ENCODE measurements at places on chromosomes 12 and 14.

DNA sequence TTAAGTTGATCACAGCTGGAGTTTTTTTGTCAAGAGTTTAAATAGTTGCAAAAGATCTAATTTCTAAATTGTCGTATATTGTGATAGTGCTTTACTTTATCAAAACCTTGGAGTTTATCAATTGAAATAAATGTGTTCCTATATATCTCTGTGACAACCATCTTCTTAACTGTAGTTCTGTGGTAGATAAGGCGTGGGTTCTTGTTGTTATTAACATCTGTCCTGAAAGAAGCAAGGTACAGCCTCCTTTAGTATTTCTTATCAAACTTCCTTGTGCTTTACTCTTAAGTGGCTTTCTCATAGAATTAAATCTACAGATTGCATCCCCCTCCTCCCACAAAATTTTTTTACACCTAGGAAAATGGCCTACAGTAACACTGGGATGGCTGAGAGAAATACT is 7.3 kb downstream of the SCYL2 start:
- DNase-seq, result no peak

GRCh38 chr14:26775765-26776563 is 178.1 kb upstream of the NOVA1 start:
- DNase-seq, result peak; percentile 61

DNA sequence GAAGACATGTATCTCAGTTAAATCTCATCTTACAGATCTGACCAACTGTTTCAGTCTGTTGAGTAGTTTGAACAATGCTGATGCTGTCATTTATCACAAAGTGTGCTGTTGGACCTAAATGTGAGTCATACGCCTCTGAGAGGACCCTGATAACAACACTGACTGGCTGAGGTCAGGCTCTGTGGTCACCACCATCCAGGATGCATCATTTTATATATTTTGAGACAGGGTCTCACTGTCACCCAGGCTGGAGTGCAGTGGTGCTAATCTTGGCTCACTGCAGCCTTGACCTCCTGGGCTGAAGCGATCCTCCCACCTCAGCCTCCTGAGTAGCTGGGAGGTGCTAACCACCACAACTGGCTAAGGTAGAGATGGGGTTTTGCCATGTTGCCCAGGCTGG is 181.0 kb upstream of the RGS6 start:
- no peak for DNase-seq

DNA sequence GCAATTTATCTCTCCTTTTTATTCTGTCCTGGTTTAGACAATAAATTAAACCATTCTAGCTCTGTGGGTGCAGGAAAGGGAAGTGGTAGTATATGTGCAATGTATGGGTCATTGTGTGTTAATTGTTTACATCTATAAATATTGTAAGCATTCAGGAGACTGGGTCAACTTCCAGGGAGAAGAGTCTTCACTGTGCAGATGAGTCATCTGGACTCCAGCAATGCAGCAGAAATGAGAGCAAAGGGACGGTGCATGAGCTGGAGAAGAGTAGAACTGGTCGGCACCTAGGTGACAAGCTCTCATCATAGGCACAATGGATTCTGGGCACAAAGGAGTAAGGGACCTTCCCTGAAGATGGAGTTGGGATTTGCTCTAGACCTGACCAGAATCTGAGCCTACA is 211.1 kb upstream of the DAAM1 start:
- DNase-seq, result no peak

GRCh38 chr14:84006643-84007155 is 1523.2 kb upstream of the FLRT2 start:
- no peak for DNase-seq

- DNase-seq, result no peak
Measured at GRCh38 chr14:99287269-99287942, 15.4 kb upstream of the BCL11B start.

DNA sequence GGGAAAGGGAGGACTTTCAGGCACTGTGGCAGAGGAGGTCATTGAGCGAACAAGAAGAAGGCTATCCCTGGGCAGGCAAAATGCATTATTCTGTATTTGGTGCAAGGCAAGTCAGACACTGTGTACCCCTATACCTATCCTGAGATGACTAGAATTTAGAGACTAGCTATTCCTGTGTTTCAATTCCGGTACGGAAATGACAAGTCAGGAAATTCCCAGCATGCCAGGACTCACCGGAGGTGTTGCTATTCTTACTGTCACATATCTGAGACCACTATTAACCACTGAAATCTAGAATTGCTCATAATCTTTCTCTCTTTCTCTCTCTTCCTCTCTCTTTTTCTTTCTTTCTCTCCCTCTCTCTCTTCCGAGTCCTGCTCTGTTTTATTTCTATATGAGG is 297.1 kb downstream of the PDZRN4 start:
- DNase-seq, result no peak

GRCh38 chr12:31203261-31203660 is 122.7 kb downstream of the SINHCAF start:
- DNase-seq, result no peak

DNA sequence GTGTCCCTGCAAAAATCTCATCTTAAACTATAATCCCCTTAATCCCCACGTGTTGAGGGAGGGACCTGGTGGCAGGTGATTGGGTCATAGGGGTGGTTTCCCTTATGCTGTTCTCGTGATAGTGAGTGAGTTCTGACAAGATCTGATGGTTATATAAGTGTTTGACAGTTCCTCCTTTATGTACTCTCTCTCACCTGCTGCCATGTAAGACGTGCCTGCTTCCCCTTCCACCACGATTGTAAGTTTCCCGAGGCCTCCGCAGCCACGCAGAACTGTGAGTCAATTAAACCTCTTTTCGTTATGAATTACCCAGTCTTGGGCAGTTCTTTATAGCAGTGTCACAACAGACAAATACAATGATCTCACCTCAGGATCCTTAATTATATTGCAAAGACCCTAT is 45.2 kb upstream of the MAP1LC3B2 start:
- no peak for DNase-seq

DNA sequence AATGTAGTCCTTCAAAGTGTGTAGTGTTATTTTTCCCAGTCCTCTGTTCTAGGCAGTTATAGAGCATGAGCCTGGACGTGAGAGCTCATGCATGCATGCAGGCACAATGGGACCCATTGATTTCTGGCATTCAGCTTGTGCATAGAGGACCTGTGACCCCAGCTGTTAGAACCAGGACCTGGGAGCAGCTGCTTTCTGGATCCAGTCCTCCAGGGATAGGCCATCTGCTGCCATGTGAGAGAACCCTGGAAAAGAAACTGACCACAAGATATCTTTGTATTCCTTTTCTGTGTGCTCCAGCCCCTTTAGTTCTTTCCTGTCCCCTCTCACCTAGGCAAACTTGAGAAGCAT is 76.9 kb downstream of the SUSD6 start:
- DNase-seq, result no peak

DNA sequence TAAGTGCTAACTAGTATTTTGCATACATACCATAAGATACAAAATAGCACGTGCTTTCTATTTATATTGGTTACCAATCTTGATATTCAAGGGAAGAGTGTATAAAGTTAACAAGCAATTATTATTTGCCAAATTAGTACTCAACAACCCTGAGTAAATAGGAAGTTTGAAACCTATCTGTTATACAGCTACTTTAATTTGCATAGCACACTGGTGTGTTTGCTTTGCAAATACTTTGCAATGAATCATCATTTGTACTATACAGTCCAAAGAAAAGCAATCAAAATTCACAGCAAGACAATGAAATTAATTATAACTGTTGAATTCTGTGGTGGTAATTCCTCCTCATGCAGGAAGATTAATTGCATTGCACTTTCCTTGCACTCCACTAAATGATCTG is 469.1 kb downstream of the PRKD1 start:
- no peak for DNase-seq

DNA sequence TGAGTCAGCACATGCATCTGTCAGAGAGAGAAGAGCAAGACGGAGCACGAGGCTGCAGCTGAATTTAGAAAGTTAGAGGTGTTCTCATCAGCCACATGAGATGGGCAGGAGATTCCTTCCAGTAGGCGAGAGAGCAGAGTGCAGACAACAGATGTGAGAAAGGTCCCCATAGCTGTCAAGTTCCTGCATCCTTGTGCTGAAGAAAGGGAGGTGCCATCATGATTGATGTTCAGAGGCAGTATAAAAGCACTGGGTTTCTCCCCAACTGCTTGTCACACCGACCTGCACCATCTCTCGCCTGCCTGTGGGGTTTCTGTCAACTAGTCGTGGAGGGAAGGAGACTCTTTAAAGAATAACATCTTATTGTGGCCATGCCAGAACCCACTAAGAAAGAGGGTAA is at the start of gene MYBPC1:
MYBPC1 (plus strand) TSS at position 272 of the 400 bp plus-strand sequence; CDS start at position 372, 100 bp downstream.
- DNase-seq, result no peak

DNA sequence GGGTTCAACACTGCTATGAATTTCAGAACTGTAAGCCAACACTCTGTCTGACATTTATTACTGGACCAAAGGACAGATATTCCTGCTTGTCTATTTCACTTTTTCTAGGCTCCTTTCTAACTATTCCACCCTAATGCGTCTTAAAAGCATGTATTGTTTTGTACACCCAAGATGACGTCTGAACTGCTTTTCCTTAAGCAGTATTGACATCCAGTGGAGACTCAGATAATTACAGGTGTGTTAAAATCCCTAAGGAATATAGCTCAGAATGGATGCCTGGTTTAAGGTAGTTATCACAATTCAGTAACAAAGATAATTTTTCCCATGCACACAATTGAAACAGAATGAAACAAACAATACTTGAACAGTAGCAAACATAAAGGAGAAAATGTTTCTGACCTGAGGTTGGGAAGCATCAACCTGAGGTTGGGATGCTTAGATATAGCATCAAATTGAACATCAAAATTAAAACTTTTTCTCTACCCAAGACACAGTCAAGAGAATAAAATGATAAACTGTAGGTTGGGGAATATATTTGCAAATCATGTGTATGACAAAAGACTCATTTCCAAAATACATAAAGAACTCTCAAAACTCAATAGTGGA is 93.7 kb upstream of the PTPRR start:
- DNase-seq, result no peak

DNA sequence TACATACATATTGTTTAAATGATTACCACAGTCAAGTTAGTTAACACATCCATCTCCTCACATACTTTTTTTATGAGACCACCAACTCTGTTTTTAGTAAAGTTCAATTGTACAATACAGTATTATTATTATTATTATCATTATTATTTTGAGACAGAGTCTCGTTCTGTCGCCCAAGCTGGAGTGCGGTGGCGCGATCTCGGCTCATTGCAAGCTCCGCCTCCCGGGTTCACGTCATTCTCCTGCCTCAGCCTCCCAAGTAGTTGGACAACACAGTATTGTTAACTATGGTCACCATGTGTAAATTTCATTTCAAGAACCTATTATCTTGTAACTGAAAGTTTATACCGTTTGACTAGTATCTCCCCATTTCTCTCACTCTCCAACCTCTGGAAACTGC is 942.0 kb upstream of the FBXO33 start:
- no peak for DNase-seq

- no peak for DNase-seq
Measured at GRCh38 chr12:75305412-75306332, 24.5 kb downstream of the CAPS2 start.

DNA sequence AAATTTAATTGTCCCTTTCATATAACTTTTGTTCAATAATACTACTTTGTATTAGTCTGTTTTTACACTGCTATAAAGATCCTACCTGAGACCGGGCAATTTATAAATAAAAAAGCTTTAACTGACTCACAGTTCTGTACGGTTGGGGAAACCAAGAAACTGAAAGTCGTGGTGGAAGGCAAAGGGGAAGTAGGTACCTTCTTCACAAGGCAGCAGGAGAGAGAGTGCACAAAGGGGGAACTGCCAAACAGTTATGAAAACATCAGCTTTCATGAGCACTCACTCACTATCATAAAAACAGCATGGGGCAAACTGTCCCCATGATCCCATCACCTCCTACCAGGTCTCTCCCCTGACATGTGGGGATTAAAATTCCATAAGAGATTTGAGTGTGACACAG is 1069.0 kb downstream of the FSCB start:
- no peak for DNase-seq

- DNase-seq, result no peak
Measured at GRCh38 chr14:35986219-35986573, 160.1 kb downstream of the BRMS1L start.

- no peak for DNase-seq
Measured at GRCh38 chr14:54845641-54846040, 57.0 kb downstream of the GCH1 start.

DNA sequence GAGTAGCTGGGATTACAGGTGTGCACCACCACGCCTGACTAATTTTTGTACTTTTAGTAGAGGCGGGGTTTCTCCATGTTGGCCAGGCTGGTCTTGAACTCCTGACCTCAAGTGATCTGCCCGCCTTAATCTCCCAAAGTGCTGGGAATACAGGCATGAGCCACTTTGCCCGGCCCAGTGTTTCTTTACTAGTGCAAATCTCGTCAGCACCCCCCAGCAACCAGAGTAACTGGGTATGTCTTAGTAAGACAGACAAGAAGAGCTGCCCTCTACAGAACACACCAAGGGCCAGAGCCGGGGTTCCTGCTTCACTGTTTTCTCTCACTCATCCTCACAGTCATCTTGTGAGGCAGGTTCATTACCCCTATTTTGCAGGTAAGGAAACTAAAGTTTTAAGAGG is 78.5 kb upstream of the GPR68 start:
- DNase-seq, result no peak

DNA sequence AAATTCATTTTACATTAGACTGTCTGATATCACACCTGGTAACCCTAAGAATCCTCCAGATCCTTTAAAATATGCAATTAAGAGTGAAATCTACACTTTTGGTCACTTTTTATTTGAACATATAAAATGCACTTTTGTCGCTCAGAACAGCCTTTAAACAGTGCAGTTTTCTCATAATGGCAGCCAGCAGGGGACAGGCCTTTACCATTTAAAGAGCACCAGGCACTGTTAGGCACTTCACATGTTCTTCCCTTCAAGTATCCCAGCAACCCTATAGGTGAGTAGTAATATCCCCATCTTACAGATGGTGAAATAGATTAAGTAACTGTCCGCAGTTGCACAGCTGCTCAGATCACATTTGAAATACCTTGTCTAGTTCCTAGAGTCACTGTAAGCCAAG is 11.3 kb upstream of the SAMD4A start:
- no peak for DNase-seq

GRCh38 chr12:69512820-69513219 is 42.6 kb downstream of the FRS2 start:
- no peak for DNase-seq

DNA sequence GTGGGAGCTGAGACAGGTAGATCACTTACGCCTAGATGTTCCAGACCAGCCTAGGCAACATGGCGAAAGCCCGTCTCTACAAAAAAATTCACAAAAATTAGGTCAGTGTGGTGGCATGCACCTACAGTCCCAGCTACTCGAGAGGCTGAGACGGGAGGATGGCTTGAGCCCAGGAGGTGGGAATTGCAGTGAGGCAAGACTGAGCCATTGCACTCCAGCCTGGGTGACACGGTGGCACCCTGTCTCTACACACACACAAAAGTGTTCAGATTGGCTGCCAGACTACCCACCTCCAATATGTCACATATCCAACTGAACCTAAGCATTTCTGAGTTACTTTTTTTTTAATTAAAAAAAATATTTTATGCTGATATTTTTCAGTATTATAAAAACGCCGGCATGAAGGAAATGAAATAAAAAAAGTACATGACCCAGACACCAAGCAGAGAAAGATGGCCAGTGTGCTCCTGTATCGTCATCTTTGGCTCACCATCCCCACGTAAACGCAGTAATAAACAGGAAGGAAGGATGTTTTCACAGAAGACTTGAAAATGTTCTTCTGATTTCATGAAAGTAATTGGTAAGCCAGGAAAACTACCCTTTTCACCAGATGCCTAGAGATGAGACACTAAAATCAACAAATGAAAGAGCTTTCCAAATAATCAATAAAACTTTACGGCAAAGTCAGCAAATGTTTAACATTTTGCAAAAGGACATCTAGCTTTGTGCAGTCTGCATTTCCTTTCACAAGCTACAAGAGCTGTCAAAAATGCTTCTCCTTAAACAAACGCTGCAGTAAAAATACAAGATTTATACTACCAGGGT is 26.4 kb downstream of the CDC42BPB start:
- DNase-seq, result no peak

Measured in Panc1 (cell line).